ENCODE measurements at places on chromosomes 16 and 17.

- DNase-seq: no peak
These were observed 26.6 kb downstream of the GOSR2 start for GRCh38 chr17:46949291-46950174.

- DNase-seq: no peak
These were observed 19.9 kb downstream of the CRAMP1 start for GRCh38 chr16:1631931-1632637.

DNA sequence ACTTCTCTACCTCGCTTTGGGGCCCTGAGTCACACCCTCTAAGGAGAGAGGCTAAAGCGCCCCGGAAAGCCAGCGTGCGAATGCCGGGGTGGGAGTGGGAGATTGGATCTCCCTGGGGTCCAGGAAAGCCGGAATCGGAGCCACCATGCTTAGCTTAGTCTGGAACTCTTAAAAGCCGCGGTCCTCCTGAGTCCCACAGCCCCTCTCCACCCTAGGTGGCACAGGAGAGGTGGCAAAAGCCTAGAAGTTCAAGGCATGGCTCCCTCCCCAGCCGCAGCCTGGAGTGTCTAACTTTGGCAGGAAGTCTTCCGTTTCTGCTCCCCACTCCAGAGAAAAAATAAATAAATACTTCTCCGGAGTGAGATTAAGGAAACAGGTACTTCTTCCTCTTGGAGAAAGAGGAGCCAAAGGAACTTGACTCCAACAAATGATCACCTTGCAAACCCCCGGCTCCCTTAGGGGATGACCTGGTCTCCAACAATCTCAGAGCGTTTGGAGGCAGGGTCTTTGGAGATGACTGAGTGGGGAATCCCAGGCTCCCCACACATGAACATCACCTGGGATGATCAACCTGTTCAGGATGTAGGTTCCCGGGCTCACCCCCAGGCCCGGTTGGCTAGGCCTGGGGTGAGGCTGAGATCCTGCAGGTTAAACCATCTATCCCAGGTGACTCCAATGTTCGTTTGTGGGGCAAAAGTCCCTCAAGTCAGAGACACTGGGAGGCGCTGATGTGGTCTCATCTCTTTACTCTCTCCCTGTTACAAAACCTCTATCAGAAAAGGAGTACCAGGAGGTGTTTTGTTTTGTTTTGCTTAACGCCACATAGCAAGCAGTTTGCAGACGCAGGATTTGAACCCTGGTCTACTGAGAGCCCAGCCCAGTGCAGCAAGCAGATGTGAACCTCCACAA, 2.9 kb downstream of the CIITA start:
- no peak for DNase-seq

GRCh38 chr17:58703137-58703915, 10.9 kb downstream of the RAD51C start:
- DNase-seq: no peak

- DNase-seq: no peak
These were observed 13.5 kb downstream of the VAT1L start for GRCh38 chr16:77801817-77802216.

- DNase-seq: no peak
These were observed 19.8 kb downstream of the FMNL1 start for GRCh38 chr17:45241328-45242028.

GRCh38 chr16:20214401-20214800, 112.9 kb downstream of the GP2 start:
- DNase-seq: no peak

- no peak for DNase-seq
These were observed 554.7 kb downstream of the RBFOX1 start for GRCh38 chr16:7887316-7887715.

DNA sequence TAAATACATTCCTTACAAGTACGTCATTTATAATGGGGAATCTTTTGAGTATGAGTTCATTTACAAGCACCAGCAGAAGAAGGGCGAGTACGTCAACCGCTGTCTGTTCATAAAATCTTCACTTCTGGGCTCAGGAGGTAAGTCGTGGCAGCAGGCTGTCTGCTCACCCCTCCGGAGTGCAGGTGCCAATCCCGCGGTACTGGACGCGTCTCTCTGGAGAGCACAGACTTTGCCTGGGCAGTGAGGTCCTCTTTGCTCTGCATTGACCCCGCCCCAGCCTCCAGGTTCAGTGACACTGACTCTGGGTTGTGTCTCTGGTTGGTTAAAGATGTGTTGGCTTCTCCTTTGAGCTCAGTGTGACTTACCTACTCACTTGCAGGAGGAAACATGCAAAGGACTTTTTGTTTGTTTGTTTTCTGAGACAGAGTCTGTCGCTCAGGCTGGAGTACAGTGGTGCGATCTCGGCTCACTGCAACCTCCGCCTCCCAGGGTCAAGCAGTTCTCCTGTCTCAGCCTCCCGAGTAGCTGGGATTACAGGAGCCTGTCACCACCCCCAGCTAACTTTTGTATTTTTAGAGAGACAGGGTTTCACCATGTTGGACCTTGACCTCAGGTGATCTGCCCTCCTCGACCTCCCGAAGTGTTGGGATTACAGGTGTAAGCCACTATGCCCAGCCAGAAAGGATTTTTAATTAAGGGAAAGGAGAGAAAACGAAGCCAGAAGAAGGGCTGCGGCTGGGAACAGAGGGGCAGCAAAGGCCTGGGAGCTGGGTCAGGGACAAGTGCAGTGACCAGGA, 31.2 kb downstream of the RNF213 start:
- no peak for DNase-seq

DNA sequence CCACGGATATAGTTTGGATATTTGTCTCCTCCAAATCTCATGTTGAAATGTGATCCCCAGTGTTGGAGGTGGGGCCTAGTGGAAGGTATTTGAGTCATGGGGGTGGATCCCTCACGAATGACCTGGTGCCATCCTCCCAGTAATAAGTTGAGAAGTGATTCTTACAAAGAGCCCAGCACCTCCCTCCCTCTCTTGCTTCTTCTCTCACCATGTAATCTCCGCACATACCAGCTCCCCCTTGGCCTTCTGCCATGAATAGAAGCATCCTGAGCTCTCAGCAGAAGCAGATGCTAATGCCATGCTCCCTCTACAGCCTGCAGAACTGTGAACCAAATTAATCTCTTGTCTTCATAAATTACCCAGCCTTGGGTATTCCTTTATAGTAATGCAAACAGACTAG, 41.9 kb upstream of the RBBP6 start:
- no peak for DNase-seq

- no peak for DNase-seq
These were observed 239.4 kb upstream of the TBX2 start for GRCh38 chr17:61160204-61160603.

DNA sequence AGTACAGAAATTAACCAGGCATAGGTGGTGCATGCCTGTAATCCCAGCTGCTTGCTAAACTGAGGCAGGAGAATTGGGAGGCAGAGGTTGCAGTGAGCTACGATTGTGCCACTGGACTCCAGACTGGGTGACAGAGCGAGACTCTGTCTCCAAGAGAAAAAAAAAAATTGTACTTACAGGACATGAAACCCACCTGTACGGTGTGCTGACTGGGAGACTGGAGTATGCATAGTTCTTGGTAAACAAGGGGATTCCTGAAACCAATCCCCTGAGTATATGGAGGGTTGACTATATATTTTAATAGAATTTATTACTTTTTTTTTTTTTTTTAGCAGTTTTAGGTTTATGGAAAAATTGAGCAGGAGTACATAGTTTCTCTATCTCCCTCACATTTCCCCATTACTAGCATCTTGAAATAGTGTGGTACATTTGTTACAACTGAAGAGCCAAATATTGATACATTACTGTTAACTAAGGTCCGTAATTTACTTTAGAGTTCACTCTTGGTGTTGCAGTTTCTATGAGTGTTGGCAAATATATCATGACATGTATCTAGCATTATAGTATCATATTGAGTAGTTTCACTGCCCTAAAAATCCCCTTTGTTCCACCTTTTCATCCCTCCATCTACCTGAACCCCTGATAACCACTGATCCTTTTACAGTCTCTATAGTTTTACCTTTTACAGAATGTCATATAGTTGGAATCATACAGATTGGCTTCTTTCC, 19.3 kb downstream of the TENT4B start:
- no peak for DNase-seq

DNA sequence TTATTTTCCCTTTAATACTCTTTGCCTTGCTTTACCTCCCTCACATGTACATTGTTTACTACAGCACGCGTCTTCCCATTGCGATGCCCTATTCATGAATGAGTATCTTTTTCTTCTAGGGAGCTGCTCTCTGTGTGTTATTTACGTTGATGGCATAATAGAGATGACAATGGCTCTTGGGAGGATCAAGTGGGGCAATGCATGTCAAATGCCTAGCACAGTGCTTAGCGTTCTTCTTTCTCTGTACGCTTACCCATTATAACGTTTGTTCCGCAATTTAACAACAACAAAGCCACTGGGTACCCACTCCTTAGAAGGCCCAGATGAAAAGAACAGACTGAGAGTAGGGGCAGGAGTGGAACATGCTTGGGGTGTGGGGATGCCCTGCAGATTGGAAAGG, 271.6 kb upstream of the TNRC6C start:
- no peak for DNase-seq

DNA sequence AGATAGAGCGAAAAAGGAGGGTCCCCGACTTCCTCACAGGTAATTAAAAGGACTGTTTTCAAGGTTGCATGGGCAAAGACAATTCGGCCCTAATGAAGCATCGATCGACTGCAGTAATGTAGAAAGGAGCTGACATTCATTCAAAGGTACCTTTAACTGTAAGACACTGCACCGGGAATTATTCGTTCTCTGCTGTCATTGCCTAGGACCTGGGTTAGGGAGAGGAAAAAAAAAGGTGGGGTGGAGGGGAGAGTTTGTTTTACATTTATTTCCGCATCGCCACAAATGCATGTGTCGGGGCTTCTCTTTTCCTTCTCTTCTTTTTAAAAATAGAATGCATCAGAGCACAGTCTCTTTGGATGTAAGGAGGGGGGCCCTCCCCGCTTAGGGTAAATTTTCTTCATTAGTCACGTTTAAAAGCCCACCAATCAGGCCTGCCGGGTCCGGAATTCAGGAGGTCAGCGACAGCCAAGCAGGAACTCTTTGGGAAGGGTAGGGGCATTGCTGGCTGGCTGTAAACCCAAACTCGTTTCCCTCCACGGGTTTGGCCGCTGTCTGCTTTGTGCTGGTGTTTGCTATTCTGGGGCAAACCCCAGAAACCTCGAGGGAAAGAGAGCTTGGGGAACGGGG, 496.2 kb upstream of the ZFHX3 start:
- DNase-seq: no peak

GRCh38 chr16:11224096-11224893, 31.7 kb downstream of the SOCS1 start:
- peak; percentile 22 for DNase-seq

GRCh38 chr17:66191593-66192377, at the start of gene CEP112:
Gene CEP112 (minus strand): TSS chr17:66192133.
- DNase-seq: peak; percentile 85

DNA sequence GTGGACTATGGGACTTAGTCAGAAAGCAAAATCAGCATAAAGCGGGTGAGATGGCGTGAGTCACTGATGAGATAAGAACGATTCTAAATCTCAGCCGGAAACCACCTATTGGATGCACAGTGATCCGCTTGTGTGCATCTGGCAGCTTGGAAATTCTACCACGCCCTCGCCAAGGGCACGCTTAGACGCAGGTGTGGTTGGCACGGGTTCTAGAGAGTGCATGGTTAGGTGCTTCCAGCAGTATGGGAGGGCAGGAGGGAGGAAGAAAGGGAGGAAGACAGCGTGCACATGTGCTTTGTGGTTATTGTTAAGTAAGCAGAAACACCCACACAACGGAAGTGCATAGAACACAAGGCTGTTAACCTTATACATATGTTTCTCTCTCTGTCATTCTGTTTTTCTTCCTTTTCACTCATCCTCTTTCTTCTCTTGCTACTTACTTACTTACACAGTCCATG, 374.0 kb upstream of the ASIC2 start:
- DNase-seq: peak; percentile 3

DNA sequence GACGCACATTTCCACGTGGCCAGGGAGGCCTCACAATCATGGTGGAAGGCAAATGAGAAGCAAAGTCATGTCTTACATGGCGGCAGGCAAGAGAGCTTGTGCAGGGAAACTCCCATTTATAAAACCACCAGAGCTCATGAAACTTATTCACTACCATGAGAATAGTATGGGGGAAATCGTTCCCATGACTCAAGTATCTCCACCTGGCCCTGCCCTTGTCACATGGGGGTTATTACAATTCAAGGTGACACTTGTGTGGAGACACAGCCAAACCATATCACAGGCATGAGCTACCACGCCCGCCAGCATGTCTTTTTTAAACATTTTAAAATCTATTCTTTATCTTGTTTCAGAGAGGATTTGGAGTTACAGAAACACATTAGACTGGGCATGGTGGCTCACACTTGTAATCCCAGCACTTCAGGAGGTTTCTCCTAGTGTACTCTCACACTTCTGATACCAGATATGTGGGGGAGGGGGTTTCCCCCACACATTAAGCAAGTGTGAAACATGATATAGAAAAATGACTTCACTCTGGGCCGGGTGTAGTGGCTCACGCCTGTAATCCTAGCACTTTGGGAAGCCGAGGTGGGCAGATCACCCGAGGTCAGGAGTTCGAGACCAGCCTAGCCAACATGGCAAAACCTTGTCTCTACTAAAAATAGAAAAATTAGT, 5.6 kb upstream of the ATMIN start:
- DNase-seq: no peak

DNA sequence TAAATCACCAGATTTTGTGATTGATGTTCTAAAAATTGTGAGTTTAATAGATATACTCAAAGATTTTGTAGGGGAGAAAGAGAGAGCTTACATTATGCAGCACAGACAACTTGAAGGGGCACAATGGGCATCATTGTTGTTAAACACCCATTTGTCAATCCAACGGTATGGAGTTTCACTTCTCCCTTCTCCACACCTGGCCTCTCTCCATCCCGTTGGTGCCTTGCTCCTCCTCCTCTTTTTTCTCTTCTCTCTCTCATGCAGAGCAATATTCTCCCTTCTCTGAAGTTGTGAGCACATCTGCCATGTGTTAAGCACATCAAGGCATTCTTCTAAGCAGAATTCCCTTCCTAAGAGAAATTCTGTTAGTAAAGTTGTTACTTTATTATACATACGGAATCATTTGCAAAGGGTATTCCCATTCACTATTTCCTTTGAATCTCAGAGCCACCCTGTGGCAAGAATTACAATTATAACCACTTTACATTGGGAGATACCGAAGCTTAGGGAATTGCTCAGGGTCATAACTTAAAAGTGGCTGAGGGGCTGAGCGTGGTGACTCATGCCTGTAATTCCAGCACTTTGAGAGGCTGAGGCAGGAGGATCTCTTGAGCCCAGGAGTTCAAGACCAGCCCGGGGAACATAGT, 40.5 kb upstream of the SKAP1 start:
- DNase-seq: no peak
